ENCODE measurements at places on chromosomes 2 and 18.
A peak's percentile ranks its signal among the peaks of the same experiment; 100 is the strongest.

- peak; percentile 67 for DNase-seq
Measured at GRCh38 chr2:205766779-205767359, 84.6 kb downstream of the NRP2 start.

DNA sequence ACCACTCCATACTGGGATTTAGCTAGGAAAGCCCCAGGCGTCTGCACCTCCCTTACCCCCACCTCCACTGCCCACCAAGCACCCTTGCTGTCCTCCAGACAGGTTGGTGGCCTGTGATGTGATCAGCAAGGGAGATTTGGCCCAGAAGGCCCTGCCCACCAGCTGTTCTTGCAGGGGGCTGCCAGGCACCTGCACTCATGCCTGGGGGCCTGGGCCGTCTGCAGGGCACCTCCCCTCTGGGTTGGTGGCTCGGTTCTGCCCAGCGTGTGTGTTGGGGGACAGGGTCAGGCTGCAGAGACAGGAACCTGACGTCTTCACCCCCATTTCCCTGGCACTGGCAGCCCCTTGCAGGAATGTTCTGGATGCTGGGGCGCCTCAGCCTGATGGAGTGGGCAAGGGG lies 5.8 kb downstream of the DNMT3A start:
- no peak for DNase-seq

DNA sequence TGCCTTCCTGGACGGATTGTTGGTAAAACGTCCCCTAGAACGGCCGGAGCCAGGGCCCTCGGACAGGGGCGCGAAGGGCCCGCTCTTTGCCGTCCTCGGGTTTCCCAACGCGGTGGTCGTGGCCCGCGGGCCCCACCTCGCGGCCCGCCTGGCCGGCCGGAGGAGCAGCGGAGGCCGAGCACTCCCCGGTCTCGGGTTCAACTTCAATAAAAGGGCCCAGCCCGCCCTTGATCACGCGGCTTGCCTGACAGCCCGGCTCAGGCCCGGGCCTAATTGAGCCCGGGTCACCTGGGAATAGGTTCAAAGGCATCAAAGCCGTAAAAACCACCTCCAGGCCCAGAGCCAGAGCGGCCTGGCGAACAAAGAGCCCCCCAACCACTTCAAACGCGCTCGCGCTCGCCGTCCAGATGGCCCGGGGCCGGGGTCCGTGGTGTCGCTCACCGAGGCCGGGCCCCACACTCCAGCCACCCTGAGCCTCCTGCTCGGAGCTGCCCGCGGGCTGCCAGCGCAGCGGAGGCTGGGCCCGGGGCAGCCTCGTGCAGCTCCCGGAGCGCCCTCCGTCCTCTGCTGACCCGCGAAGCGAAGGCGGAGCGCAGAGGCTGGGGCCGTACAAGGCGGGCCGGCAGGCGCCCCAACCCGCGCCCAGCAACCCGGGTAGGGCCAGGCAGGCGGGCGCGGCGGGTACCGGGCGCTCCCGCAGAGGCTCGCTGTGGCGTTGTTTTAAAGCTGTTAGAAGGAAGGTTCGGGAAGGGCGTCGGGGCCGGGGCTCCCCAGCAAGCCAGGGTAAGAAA lies 1.1 kb upstream of the TWIST2 start:
- peak; percentile 42 for DNase-seq

DNA sequence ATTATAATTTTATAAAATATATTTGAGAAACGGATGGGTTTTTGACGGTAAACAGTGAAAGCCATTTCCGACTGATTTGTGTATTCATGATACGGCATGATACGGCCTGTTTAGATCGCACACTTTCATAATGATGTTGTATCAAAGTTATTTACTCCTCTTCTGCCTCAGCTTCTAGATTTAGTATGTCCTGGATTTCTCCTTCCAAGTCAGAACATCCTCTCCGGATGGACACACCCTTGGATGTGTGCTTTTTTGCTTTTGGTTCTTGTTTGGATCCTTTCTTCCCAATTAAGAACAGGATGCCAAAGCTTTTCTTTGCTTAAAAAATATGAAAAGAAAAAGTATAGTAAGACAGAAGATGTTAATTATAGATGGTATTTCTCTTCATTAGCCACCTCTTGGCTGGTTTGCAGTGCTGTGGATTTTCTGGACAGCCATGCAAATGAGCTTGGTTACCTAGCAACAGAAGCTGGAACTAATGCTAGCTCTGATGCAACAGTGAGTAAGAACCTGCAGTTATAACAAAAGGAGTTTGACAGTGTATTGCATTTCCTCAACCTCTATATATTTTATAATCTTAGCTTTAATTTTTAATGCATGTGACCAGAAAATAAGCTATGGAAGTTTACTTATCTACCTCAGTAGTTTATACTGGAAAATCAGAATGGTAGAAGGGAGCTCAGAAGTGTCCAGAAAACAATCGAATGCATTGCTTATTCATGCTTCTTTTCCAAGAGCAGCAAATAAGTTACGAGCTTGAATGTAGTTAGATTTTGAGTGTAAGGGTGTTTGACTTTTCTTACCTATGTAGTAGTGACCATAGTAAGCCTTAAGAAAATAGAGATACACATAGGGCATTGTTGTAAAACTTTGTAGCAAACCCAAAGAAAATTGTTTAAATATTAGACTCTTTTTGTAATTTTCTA lies 27.9 kb downstream of the RMND5A start:
- DNase-seq: peak; percentile 77

GRCh38 chr2:69375494-69376353 lies 11.3 kb downstream of the GFPT1 start:
- peak; percentile 35 for DNase-seq

- DNase-seq: no peak
Measured at GRCh38 chr2:99477054-99477453, 12.8 kb downstream of the REV1 start.

DNA sequence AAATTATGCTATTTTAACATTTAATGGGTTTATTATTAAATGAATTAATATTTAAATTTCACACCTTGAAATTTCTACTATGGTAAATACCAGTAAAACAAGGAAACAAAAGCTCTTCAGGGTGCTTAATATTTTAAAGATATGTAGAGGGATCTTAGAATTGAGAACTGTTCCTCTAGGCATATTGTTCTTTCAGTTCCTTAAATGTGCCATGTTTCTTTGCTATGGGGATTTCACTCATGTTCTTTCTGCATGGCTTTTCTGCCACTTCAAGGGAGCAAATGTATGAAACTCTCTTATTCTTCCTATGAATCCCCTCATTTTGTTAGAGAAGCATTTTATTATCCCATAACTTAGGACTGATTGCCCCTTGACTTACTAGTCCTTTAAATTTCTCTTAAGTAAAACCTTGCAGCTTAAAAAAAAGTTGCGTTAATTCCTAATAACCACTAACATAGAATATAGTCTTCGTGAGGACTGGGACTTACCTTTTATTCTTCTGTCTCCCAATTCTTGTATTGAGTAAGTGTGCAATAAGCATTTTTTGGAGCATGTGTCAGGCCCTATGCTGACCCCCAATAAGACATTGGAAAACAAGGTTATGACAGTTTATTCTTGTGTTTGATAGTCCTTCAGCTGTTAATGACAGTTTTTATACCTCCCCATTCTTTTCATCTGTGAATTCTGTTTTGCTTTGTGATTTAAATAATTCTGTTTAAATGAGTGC lies 95.7 kb downstream of the BIRC6 start:
- no peak for DNase-seq
